ENCODE measurements at places on chromosomes 3 and 15. TPM values are rescaled to one million over a fixed set of nuclear protein-coding genes. Genes with fewer than 3 reads are reported as not detected.

Gene NPAP1
- total RNA-seq, result not detected

GRCh38 chr15:40183636-40184463 is 23.0 kb downstream of the BUB1B start:
- DNase-seq, result no peak

GRCh38 chr3:39144748-39145380 is 8.5 kb downstream of the CSRNP1 start:
- no peak for DNase-seq

Gene CLEC3B
- total RNA-seq, result not detected

DNA sequence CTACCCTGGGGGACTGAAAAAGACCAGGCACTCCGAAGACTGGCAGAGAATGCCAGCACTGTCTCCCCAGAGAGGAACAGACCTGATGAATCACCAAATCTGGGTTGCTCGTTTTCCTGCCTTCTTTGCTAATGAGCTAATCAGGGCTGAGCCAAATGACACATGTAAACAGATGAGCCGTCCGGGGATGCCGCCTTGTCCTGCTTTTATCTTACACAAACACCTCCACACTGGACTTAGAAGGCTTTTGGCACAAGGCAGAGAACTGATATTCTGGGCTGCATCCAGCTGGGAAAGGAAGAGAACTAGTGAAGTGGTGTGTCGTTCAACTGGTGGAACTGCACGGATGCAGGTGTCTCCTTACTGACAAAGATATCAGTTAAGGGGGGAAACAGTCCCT is 88.1 kb downstream of the MECOM start:
- DNase-seq, result no peak

GRCh38 chr3:47342151-47342550 is 38.7 kb upstream of the PTPN23 start:
- no peak for DNase-seq

GRCh38 chr3:114175204-114175987 is 3.5 kb downstream of the DRD3 start:
- DNase-seq, result no peak

DNA sequence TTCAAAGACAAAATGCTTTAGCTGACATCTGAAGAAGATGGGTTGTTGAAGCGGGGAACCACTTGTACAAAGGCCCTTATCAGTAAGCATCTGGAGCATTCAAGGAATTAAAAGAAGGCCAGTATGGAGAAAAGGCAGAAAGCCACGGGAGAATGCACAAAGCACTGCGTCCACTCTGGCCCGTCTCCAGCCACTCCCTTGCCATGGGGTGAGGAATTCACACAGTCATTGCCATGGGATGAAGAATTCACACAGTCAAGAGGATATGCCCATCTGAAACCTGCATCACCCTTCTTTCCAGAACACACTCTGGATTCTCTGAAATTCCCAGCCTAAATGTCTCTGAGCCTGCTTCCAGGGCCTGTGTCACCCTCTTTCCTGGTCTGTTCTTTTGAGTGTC is 26.7 kb upstream of the STAG1 start:
- DNase-seq, result no peak

DNA sequence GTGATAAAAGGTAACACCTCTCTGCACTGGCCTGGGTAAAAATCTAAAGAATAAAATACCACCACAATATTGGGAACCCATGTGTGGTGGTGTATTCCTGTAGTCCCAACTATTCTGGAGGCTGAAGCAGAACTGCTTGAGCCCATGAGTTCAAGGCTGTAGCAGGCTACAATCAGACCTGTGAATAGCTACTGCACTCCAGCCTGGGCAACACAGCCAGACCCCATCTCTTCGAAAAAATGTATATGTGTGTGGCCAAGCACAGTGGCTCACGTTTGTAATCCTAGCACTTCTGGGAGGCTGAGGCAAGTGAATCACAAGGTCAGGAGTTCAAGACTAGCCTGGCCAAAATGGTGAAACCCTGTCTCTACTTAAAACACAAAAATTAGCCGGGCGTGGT is 1.8 kb upstream of the RPL14 start:
- no peak for DNase-seq

DNA sequence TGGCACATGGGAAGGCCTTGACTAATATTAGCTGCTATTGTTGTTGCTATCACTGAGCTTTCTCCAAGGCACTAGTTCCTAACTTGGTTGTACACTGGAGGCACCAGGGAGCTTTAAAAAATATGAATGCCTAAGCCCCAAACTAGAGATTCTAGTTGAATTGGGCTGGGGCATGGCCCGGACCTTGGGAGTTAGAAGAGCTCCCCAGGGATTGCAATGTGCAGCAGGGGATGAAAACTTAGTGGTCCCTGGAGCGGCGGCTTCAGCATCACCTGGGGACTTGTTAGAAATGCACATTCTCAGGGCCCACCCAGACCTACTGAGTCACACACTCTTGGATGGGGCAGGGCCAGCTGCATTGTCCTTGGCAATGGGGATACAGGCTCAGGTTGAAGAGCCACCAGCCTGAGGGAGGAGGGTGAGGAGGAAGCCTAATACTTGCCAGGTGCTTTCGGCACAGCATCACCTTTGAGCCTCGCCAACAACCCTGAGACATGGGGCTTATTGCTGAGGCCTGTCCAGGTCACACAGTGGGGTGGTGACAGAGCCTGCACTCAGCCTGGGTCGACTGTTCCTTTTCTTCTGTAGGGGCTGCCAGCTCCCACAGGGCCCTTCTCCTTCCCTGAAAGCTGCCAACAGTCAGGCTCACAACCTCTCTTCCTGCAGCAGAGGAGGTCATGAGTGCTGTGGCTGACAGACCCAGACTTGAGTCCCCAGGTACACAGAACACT is 84.5 kb downstream of the ATP2B2 start:
- no peak for DNase-seq

Gene ALDH1A3
- total RNA-seq, result not detected

Gene PLEKHO2
- total RNA-seq, result 12.5 TPM

DNA sequence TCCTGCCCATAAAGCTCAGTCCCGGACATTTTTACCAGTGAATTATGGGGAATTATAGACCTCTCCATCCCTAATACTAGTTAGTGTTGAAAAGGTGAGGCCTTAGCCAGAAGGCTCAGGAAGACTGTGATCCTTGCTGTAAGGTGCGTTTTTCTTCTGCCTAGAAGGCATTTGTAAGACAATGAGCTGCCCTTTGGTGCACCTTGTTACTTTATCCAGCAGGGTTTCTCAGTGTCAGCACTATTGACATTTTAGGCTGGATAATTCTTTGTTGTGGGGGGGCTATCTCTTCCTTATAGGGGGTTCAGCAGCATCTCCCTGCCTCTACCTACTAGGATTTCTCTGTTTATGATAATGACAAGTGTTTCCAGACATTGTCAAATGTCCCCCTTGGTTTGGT is 108.1 kb upstream of the ABHD17C start:
- no peak for DNase-seq

DNA sequence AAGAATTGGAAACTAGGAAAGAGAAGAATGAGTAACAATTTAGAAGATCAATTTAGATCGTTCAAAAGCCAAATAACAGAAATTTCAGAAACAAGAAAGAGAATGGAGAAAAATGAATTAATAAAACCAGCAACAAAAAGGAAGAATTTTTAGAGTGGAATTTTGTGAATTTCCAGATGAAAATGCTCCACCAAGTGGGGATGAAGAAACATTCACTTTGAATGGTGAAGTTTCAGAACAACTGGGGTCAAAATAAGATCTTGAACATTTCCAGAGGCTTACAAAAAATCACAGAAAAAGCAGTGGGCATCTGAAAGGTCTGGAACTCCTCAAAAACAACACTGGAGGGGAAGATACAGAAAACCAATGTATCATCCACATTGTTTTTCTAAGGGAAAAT is 4.2 kb upstream of the MOBP start:
- no peak for DNase-seq

GRCh38 chr15:49094923-49095322 is 48.7 kb upstream of the SECISBP2L start:
- DNase-seq, result no peak

Gene CFAP100
- total RNA-seq, result not detected

- no peak for DNase-seq
Measured at GRCh38 chr3:56835650-56836227, 34.0 kb upstream of the ARHGEF3 start.

Gene IL17RB
- 0.14 TPM for total RNA-seq

- DNase-seq, result no peak
Measured at GRCh38 chr3:33786565-33787327, 11.7 kb upstream of the PDCD6IP start.

- no peak for DNase-seq
Measured at GRCh38 chr15:29885183-29885582, 62.9 kb upstream of the TJP1 start.

GRCh38 chr3:96416549-96417255 is 397.7 kb upstream of the EPHA6 start:
- DNase-seq, result no peak

DNA sequence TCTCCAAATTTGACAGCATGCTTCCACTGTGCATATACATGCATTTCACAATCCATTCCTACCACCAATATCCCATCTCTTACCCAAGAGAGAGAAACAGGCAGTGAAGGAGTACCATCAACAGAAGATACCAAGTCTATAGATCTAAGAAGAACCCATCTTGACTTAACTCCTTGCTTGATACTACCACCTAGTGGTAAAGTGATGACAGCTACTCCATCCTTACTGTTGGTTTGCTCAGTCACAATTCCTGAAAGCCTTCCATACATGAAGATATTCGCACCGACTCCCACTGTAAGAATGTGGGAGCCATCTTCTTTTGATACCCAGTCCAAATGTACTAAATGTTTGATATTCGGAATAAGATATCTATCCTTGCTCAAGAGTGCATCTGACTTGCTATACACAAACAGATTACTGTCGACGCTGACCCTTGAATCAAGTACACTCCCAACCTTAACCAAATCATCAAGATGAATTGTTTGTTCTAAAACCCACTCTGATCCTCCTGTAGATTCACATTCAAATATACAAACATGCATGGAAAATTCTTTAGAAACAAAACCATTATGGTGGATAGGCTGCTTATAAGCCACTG is 123.1 kb downstream of the DMXL2 start:
- DNase-seq, result no peak

GRCh38 chr15:86964271-86964670 is 884.6 kb downstream of the AGBL1 start:
- DNase-seq, result no peak

DNA sequence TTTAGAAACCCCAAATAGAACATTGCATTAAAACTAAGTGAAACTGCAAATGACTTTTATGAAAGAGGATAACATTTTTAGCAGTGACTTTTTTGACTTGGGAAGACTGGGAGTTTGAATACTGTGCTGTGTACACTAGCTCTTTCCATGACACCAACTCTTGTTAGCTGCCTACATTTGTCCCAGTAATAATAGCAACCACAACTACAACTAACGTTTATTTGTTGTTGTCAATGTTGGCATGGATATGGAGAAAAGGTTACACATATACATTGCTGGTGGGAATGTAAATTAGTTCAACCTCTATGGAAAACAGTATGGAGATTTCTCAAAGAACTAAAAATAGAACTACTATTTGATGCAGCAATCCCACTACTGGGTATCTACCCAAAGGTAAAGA is 329.6 kb upstream of the ADAMTS9 start:
- DNase-seq, result no peak

DNA sequence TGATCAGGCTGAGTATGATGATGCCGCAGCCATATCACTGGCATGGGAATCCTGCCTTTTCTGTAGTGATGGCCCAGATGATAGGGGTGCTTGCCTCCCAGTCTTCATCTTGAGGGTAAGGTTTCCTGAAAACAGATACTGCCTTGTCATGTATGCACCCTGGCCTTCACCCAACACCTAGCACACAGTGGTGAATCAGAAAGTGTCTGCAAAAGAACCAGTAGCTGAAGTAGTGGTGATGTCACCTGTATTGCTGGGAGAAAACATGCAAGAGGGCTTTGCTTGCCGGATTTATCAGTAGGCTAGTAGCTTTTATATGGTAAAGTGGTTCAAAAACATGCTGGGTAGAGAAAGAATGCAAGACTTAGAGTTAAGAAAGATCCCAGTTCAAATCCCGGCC is 419.8 kb upstream of the WNT5A start:
- no peak for DNase-seq

GRCh38 chr15:40930430-40931299 is 1.5 kb downstream of the DLL4 start:
- peak; percentile 64 for DNase-seq

- DNase-seq, result peak; percentile 72
Measured at GRCh38 chr3:18445401-18446148, 20.4 kb upstream of the SATB1 start.

DNA sequence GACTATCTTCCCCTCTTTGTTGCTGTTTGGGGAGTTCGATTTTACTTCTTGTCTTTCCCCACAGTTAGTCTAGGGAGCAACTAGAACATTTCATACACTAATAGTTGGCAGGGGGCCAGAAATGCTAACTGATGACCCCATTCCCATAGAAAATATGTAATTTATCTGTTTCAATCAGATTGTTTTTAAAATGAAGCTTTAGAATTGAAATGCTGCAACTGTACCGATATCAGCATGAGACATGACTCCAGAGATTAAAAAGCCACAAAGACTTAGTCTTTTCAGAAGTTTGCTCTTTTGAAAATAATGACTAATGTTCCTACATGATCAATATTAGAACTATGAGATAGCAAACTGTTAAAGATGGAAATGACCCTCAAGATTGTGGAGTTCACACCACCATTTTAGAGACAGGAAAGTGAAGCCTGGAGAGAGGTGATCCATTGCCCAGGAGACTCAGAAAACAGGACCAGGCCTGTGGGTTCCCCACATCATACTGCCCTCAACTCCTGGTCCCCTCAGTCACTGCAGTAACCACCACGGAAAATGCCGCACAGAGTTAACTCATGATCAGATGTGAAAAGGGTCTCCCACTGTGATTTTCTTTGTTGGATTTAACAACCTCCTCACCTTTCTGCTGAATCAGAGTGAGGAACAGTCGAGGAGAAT is 130.3 kb downstream of the CHDH start:
- no peak for DNase-seq

Gene ETV5
- 1.5 TPM for total RNA-seq

DNA sequence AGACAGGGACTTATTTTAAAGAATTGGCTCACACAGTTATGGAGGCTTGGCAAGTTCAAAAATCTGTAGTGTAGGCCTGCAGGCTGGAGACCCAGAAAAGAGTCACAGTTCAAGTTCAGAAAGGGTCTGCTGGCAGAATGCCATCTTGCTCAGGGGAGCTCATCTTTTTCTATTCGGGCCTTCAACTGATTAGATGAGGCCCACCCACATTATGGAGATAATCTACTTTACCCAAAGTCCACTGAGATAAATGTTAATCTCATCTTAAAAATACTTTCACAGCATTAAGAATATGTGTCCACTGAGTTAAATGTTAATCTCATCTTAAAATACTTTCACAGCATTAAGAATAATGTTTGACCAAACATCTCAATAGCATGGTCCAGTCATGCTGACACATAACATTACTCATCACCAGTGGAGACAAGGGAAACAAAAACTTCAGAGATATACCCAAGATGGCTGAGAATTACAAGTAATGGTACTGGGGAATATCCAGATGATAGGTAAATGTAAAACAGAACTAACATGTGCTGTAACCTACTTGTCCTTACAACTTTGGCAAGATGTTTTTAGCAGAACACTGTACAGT is 74.3 kb upstream of the STAC start:
- DNase-seq, result no peak

Gene LTK
- not detected for total RNA-seq

Gene FEM1B
- 34.2 TPM for total RNA-seq

Gene CAPN3
- 1.5 TPM for total RNA-seq

Gene ROPN1
- not detected for total RNA-seq

GRCh38 chr15:59099162-59099685 is 5.7 kb upstream of the CCNB2 start:
- DNase-seq, result no peak

Gene EFCC1
- total RNA-seq, result 0.10 TPM

- peak; percentile 16 for DNase-seq
Measured at GRCh38 chr3:138835397-138835757, 649 bp upstream of the PIK3CB start.
